ENCODE measurements at places on chromosomes 4 and X. TPM values are rescaled to one million over a fixed set of nuclear protein-coding genes. Genes with fewer than 3 reads are reported as not detected.

The TMSB15C gene
- total RNA-seq: 1.2 TPM

The FREM3 gene
- 0.06 TPM for total RNA-seq

The HSFX4 gene
- total RNA-seq: not detected

The CITED1 gene
- 552 TPM for total RNA-seq

The BBS7 gene
- total RNA-seq: 10.1 TPM

The MAGEB1 gene
- total RNA-seq: 51.1 TPM

The AASDH gene
- 12.8 TPM for total RNA-seq

The MGAT4D gene
- not detected for total RNA-seq

DNA sequence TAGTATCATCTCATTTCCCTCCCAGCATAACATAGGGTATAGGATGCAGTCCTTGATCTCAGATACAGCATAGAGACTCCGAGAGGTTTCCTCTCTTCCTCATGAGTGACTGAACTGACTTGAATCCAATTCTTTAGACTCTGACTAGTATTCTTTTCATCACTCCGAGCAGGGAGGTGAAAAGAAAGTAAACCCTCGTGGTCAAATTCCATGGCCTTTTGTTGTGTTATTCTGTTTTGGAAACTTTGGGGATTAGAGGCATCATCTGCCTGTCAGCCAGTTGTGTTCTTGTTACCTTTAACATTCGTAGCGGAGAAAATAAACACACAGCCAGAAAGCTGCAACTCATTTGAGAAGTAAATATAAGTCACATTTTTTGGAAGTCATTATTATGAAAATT lies 206.6 kb downstream of the ARHGAP10 start:
- H3K27me3 ChIP-seq: no peaks in the 10 kb centered on the region
- no peaks in the 10 kb centered on the region for H3K36me3 ChIP-seq
- no peak for DNase-seq
- H3K4me1 ChIP-seq: no peaks in the 10 kb centered on the region
- no peak overlapping the region for H3K4me3 ChIP-seq

- H3K27ac ChIP-seq: no peak overlapping the region
- H3K27me3 ChIP-seq: no peaks in the 10 kb centered on the region
- DNase-seq: no peak
- H3K4me1 ChIP-seq: no peaks in the 10 kb centered on the region
These were observed 412.2 kb downstream of the PPP3CA start for GRCh38 chr4:100935090-100935489.

- H3K27ac ChIP-seq: peak overlapping the region; percentile 91
- H3K27me3 ChIP-seq: no peaks in the 10 kb centered on the region
- peak overlapping the region; percentile 66 for H3K4me3 ChIP-seq
These were observed 628 bp downstream of the SCLT1 start for GRCh38 chr4:129092631-129093190.

GRCh38 chr4:148004228-148004857 lies 272.5 kb downstream of the ARHGAP10 start:
- no peak overlapping the region for H3K27ac ChIP-seq
- no peaks in the 10 kb centered on the region for H3K4me1 ChIP-seq
- DNase-seq: no peak
- no peaks in the 10 kb centered on the region for H3K27me3 ChIP-seq
- H3K36me3 ChIP-seq: no peaks in the 10 kb centered on the region

GRCh38 chrX:72105436-72105835 lies 26.3 kb downstream of the RTL5 start:
- H3K27me3 ChIP-seq: no peaks in the 10 kb centered on the region
- H3K4me1 ChIP-seq: no peaks in the 10 kb centered on the region
- H3K4me3 ChIP-seq: no peak overlapping the region
- no peak overlapping the region for H3K27ac ChIP-seq
- H3K36me3 ChIP-seq: no peaks in the 10 kb centered on the region

- H3K36me3 ChIP-seq: no peaks in the 10 kb centered on the region
- H3K27ac ChIP-seq: no peak overlapping the region
- no peak overlapping the region for H3K4me3 ChIP-seq
- H3K27me3 ChIP-seq: no peaks in the 10 kb centered on the region
- no peaks in the 10 kb centered on the region for H3K4me1 ChIP-seq
These were observed 126.0 kb downstream of the EMCN start for GRCh38 chr4:100391863-100392262.

DNA sequence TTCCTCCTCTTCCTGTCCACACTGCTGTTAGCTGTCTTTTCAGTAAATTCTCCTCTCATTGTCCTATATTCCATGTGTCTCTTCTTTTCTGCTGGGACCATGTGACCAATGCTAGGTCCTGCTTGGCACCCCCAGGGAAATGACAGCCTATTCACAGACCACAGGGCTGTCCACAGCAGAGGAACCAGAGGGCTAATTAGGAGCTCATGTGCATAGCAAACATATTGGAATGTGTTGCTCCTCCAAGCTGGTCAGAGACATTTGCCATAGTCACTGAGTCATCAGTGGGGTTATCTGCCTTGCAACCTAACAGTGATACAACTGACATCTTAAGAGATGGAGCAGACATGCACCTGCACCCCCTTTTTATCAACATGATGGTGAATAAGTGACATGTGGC lies 67.9 kb upstream of the PUDP start:
- H3K27me3 ChIP-seq: no peaks in the 10 kb centered on the region
- H3K27ac ChIP-seq: no peak overlapping the region
- no peaks in the 10 kb centered on the region for H3K4me1 ChIP-seq
- H3K4me3 ChIP-seq: no peak overlapping the region
- no peak for DNase-seq
- H3K36me3 ChIP-seq: no peaks in the 10 kb centered on the region

DNA sequence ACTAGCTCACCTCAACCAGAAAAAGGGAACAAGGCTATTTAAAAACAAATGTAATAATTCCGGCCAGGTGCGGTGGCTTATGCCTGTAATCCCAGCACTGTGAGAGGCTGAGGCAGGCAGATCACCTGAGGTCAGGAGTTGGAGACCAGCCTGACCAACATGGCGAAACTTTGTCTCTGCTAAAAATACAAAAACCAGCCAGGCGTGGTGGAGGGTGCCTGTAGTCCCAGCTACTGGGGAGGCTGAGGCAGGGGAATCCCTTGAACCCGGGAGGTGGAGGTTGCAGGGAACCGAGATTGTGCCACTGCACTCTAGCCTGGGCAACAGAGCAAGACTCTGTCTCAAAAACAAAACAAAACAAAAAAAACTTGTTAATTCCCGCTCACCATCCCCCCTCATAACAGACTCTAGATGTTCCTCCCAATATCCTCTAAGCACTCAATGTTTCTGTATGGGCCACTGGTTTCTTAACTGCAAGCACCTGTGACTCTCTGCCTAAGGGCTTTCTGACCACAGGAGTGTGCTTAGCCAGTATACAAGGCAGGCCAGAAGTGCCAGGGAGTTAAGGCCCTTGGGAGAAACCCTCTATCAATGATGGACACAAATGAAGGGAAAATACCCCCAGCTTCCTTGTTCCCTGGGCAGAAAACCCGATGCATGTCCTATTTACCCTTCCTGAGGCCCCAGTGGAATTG lies 21.0 kb upstream of the THOC2 start:
- no peak for DNase-seq
- H3K4me1 ChIP-seq: no peaks in the 10 kb centered on the region
- H3K36me3 ChIP-seq: no peaks in the 10 kb centered on the region
- H3K4me3 ChIP-seq: no peak overlapping the region
- H3K27me3 ChIP-seq: no peaks in the 10 kb centered on the region
- H3K27ac ChIP-seq: no peak overlapping the region

DNA sequence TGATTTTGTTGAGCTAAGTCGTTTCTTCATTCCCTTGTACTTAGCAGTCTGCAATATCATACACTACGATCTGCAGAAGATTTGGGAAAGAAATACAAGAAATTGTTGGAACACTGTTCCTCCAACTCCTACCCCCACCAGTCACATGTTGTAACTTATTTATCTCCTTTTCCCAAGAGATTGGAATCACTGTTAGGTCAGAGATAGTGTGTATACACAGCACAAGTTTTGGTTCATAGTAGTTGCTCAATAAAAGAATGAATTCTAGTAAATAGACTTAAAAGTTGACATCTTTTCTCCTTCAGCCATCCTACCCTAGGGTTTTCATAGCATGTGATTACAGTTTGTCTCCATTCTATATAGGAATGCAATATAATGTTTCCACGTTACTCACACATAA lies 68.8 kb downstream of the ARFIP1 start:
- DNase-seq: no peak
- H3K4me1 ChIP-seq: no peaks in the 10 kb centered on the region
- no peak overlapping the region for H3K4me3 ChIP-seq
- no peak overlapping the region for H3K27ac ChIP-seq
- no peaks in the 10 kb centered on the region for H3K36me3 ChIP-seq
- no peaks in the 10 kb centered on the region for H3K27me3 ChIP-seq

DNA sequence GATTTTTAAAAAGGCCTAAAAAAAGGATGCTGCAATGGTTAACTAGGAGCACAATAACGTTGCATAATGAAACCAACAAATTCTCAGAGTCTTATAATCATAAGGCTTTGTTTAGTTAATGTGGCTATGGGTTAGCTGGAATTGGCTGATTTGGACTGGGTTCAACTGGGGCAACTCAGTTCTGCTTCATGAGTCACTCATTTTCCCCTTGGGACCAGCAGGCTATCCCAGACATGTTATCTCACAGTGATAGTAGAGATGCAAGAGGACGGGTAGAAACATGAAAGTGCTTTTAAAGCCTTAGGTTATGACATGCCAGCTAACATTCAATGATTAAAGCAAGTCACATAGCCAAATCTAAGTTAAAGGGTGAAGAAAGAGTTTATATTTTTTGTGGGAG lies 189.2 kb upstream of the GK2 start:
- H3K4me1 ChIP-seq: peaks cover 16% of the 10 kb centered on the region
- DNase-seq: no peak
- H3K27me3 ChIP-seq: no peaks in the 10 kb centered on the region
- H3K4me3 ChIP-seq: no peak overlapping the region

GRCh38 chr4:673349-674091 lies 556 bp downstream of the ATP5ME start:
- peak; percentile 23 for DNase-seq
- peak overlapping the region; percentile 99 for H3K4me3 ChIP-seq
- H3K36me3 ChIP-seq: no peaks in the 10 kb centered on the region
- H3K4me1 ChIP-seq: peaks cover 20% of the 10 kb centered on the region
- H3K27ac ChIP-seq: peak overlapping the region; percentile 98

- no peak overlapping the region for H3K4me3 ChIP-seq
- H3K4me1 ChIP-seq: peaks cover 5% of the 10 kb centered on the region
- H3K36me3 ChIP-seq: no peaks in the 10 kb centered on the region
- DNase-seq: no peak
- no peaks in the 10 kb centered on the region for H3K27me3 ChIP-seq
These were observed 1.6 kb downstream of the STK32B start for GRCh38 chr4:5052726-5053425.

DNA sequence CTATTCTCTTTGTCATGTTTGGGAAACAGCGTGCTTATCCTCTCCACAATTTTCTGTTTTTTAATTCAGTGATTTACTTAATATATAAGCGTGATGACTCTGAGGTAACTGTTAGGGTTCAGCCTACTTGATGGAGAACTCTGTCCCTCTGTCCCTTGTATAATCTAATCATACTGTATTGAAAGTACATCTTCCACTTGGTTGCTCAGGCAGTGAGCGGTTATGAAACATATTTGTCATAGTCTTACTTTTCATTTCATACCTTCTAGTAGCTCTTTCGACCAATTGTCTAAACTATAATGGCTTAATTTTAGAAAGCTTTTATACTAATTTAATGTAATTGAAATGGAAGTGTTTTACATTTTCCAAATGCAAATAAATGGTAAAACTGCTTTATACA lies 469.0 kb downstream of the TLL1 start:
- H3K4me1 ChIP-seq: no peaks in the 10 kb centered on the region
- H3K27ac ChIP-seq: no peak overlapping the region
- H3K36me3 ChIP-seq: no peaks in the 10 kb centered on the region

- no peak overlapping the region for H3K4me3 ChIP-seq
- no peak overlapping the region for H3K27ac ChIP-seq
- no peaks in the 10 kb centered on the region for H3K4me1 ChIP-seq
- no peaks in the 10 kb centered on the region for H3K36me3 ChIP-seq
- no peak for DNase-seq
These were observed 327.4 kb downstream of the KCTD8 start for GRCh38 chr4:44121210-44121609.

DNA sequence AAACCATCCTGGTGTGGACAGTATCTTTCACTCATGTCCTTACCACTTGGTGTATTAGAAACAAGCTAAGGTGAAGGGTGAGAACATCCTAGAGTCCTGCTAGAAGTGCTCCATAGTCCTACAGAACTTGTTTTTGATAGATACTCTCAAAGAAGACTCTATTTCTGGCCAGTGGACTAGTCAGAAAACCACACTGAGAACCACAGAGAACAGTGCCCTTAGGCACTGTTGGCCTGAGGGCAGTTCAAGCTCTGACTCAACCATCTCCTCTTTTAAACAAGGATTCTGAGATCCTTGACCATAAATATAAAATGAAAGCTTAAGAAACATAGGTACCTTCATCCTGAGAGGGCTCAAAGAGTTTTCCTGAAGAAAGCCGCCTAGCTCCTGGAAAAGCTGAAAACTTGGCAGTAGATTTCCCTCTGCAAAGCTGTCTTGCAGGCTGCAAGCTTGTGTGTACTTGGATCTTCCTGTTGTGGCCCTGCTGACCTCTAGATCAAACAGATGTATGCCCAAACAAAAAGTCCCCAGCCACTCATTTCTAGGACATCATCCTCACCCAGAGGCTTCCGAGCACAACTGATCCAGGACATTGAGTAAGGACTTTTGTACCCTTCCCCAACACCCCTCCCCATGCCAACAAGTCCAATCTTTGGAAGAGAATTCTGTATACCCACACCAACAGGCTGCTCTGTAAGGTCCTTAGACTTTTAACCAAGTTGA lies 111.6 kb upstream of the CXCL13 start:
- no peaks in the 10 kb centered on the region for H3K4me1 ChIP-seq
- no peak for DNase-seq
- H3K27ac ChIP-seq: no peak overlapping the region
- H3K27me3 ChIP-seq: no peaks in the 10 kb centered on the region
- no peaks in the 10 kb centered on the region for H3K36me3 ChIP-seq

DNA sequence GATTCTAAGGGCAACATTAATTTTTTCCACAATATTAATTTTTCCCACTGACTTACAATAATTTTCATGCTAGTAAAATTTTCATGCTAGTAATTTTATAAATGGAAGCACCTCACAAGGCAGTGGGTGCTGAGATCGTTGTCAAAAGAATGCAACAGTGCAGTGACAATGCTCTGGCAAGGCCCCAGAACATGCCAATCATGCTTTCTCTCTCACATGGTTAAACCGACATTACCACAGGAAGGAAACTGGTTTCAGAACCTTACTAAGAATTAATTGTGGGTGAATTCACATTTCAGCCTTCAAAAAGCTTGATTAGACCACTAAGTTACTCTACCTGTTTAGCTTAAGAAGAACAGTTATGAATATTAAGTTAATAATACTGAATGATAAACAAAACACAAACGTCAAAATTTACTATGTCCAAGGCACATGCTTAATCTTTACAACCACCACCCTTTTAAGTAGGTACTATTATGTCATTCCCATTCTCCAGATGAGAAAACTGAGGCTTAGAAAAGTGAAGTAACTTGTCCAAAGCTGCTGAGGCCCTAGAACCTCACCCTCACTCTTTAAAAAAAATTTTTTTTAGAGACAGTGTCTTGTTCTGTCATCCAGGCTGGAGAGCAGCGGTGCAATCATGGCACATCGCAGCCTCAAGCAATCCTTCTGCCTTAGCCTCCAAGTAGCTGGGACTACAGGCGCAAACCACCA lies 10.0 kb upstream of the OPHN1 start:
- no peaks in the 10 kb centered on the region for H3K4me1 ChIP-seq
- H3K36me3 ChIP-seq: no peaks in the 10 kb centered on the region
- DNase-seq: no peak
- no peaks in the 10 kb centered on the region for H3K27me3 ChIP-seq

Data from prostate gland (tissue), 2 donors.